Stimulated activated naive CD4-positive, alpha-beta T cell treated with Interleukin-2 at 50 U/mL for 16 hours (primary cell): ENCODE measurements at places on chromosomes 1 and 21.

DNA sequence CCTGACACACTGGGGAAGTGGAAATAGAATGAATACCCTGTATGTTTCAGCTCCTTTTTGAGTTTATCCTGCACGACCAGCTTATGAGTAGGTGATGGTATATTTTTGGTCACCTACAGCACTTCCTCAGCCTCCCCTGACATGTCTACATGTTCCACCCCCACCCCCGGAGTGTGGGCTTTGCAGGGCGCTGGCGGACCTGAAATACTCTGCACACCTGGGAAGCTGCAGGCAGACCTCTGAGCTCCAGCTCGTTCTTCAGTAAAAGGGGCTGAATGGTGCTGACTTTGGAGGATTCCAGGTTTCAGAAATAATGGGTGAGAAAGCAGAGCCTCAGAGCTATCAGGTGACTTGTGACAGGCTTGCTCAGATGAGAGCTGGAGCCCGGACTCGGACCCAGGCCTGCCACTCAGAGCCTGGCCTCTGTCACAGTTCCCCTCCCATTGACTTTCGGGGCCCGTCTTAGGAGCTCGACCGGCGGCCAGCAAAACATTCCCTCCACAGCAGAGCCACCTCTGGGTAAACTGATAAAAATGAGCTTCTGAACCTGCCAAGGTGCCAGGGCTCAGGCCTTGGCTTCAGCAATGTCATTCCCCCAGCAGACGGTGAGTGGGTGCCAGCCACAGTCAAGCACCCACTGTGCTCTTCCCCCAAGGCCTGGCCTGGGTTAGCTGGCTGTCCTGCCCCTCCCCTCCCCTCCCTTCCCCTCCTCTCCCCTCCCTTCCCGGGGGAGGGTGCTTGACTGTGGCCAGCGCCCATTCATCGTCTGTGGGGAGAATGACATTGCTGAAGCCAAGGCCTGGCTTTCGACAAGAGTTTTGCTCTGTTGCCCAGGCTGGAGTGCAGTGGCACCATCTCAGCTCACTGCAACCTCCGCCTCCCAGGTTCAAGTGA lies 30.1 kb downstream of the DOP1B start:
- DNase-seq: no peak

DNA sequence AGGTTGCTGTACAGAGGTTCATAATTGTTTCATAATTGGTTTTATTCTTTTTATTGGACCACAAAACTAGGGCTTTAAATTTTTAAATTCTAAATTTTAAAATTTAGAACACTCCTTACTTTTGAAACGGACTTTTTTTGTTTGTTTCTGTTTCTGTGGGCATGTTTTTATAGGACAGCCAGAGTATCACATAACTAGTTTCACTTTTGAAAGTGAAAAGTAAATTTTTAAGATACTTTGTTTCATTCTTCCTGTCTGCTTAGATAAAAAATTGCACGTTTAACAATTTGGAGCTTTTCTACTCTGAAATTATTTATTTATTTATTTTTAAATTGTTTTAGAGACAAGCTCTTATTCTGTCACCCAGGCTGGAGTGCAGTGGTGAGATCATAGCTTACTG lies 29.7 kb downstream of the MDM4 start:
- DNase-seq: no peak

DNA sequence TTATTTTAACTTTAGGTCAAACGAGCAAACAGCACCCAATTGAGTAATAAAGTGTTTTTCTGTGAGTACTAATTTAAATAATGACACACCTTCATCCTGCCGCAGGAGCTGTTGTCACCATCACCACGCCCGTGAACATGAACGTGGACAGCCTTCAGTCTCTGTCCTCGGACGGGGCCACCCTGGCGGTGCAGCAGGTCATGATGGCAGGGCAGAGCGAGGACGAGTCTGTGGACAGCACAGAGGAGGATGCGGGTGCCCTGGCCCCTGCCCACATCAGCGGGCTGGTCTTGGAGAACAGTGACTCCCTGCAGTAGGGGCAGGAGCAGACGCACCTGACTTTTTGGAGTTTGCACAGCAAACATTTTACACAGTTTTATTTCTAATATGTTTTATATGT lies 45.9 kb downstream of the CBS start:
- no peak for DNase-seq

GRCh38 chr1:34686531-34686930 lies 68.3 kb upstream of the GJB5 start:
- DNase-seq: no peak

- DNase-seq: no peak
Observed at GRCh38 chr1:155514582-155515187, 47.9 kb downstream of the ASH1L start.

DNA sequence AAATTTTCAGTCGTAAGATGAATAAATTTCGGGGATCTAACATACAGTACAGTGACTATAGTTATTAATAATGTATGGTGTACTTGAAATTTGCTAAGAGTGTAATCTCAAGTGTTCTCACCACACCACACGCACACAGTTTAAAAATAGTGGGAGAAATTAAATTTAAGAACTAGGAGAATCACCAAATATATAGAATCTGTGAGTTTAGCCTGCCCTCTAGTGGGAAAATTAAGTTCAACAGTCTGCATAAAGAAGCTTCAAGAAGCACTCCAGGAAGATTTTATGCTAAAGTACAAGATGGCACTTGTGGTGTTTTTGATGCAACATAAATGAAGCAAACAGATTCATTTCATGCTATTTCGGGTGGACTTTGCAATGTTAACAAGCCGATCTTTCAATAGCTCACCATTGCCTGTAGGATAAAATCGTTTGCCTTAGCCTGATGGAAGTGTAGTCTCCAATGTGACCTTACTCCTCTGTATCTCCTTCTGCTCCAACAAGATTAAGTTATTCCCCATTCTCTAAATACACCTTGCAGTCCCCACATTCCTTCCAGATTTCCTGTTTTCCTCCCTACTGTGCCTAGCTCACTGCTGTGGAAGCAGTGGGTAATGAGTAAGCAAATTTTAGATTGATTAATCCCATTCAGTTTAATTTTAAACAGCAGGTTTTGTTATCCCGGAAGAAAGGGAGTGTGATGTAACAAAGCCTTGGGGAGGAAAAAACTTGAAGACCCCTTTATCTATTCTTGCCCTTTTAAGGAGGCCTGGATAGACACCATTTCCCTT lies 8.7 kb upstream of the PIK3C2B start:
- DNase-seq: no peak

- DNase-seq: no peak
Observed at GRCh38 chr21:23127973-23128372, 2129.8 kb downstream of the NCAM2 start.

GRCh38 chr1:151972542-151973248 lies 21.0 kb downstream of the S100A10 start:
- DNase-seq: peak; percentile 24

DNA sequence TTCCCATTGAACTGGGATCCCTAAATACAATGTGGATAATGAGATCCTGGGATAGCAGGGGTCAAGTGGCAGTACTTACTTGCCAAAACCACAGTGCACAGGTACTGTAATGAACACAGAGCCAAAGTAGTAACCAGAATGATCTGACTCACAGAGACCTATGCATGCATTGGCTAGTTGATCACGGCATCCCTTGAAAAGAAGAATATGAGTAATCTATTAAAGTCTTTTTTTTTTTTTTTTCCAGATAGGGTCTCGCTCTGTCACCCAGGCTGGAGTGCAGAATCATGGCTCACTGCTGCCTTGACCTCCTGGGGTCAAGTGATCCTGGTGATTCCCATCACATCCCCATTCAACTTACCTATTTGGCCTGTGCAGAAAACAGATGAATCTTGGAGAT lies 29.4 kb upstream of the EIF4G3 start:
- DNase-seq: no peak

- no peak for DNase-seq
Observed at GRCh38 chr1:91374086-91374485, 30.6 kb downstream of the HFM1 start.

GRCh38 chr1:84089465-84089864 lies 54.6 kb upstream of the PRKACB start:
- no peak for DNase-seq

DNA sequence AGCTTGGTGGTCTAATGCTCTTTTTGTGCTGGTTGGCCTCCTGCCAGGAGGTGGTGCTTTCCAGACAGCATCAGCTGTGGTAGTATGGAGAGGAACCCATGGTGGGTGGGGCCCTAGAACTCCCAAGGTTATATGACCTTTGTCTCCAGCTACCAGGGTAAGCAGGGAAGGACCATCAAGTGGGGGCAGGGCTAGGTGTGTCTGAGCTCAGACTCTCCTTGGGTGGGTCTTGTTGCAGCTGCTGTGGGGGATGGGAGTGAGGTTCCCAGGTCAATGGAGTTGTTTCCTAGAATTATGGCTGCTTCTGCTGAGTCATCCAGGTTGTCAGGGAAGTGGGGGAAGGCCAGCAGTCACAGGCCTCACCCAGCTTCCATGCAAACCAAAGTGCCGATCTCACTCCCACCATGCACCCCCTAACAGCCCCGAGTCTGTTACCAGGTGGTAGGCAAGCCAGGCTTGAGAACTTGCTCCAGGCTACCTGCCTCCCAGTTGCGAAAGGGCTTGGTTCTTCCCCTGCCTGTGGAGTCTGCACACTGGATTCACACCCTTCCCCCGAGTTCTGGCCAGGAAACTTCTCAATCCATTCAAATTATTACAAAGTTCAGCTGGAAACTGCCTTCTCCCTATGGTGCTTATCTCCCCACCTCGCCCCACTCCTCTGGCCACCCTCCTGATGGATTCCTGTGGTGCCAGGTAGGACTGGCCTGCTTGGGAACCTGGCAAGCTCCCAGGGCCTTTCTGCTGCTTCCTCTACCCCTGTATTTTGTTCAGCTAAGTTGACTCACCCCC lies 37.8 kb downstream of the DRAM2 start:
- DNase-seq: no peak

GRCh38 chr1:21534674-21535378 lies 25.6 kb downstream of the ALPL start:
- no peak for DNase-seq

DNA sequence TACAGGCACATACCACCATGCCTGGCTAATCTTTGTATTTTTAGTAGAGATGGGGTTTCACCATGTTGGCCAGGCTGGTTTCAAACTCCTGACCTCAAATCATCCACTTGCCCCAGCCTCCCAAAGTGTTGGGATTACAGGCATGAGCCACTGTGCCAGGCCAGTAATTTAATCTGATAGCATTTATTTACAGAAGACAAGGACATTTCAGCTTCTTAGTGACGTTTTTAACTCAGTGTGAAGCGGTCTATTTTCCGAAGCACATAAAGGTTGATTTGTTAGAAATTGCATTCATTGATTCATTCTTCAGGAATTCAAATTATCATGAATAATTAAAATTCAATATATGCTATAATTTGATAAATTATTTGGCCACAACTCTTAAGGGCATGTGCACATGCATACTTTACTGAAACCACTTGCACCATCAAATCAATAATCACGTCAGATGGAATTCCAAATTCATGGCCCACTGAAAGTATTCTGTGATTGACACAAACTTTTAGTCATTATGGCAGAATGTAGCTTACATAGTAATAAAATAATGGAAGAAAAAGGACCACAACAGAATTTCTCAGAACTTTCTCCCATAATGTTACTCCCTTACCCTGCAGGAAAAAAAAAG lies 339.5 kb downstream of the VAV3 start:
- DNase-seq: no peak

DNA sequence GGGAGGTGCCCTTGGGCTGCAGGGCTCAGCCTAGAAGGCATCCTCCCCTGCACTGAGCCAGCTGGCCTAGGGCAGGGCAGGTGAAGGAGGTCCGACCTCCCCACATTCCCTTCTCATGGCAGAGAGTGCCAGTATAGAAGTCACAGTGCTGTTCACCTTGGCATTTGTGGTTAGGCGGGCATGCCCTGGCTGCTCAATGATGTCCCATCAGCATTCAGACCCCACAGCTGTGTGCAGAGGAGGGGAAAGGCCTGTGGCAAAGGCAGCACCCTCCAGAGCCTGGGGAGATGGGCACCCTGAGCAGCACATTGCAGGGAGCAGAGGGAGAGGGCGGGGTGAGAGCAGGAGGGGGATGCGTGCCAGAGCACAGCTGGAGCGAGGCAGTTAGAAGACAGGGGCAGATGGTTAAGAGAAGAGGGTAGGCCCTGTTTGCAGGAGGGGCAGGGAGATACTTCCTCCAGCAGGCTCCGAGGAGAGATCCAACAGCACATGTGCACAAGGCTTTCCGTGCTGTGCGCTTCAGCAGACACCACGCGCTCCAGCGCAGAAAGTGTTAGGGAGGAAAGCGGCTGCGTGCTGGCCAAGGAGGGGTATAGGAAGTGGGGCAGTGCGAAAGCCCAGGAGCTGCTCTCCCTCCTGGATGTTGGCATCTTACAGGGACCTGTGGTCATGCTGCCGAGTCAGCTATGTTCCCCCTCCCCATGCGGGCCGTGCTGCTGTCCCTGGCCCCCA lies 43.7 kb upstream of the COL6A1 start:
- no peak for DNase-seq

- no peak for DNase-seq
Observed at GRCh38 chr1:203638103-203638475, 11.5 kb downstream of the ATP2B4 start.

DNA sequence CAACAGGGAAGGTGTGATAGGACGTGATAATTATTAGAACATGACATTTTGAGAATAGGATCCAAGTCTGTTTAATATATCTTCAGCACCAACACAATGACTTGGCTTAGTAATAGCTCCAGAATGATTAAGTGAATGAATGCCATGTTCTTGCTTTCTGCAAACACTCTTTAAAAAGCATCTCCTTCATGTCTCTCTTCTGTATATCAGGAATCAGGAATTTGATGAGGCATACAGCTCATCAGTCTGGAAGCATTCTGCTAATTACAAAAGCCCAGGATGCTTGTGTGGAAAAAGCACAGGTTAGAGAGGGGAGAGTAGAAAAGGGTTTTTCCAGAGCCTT lies 113.0 kb upstream of the ZNF648 start:
- no peak for DNase-seq

GRCh38 chr1:14925336-14926136 lies 228.0 kb upstream of the TMEM51 start:
- no peak for DNase-seq

DNA sequence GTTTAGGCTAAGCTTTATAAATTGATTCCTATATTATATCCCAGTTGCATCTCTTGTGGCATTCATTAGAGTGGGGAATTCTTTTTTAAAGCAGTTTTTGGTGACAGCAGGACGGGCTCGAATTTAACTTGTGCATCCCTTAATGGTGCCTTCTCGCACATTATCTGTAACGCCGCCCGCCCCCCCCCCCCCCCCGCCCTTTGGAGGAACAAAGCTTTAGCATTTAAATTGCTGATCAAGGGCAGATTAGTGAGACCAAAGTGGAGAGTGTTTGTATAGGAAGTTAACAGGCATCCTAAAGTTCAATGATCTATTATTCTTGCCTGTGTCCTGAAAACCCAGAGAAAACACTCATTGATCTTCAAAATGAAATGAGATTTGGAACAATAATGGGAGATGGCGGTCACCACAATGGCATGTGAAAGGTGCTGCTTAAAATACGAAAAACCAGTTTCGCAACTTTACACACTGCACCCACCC lies 2.2 kb downstream of the LMO4 start:
- peak; percentile 25 for DNase-seq

DNA sequence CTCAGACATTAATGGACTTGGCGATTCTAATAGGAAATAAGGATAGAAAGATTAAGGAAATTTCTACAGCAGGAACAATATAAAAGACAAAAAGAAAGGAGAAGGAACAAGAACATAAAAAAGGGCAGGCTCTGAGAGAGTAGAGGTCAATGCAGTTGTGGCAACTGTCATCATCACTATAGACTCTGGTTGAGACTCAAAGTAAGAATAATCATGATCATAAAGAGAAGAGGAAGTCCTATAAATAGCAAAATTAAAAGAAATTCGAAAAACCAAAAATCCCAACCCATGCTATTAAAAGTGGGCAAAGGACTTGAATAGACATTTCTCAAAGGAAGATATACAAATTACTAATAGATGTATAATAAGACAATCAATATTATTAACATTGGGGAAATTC lies 14.4 kb upstream of the XCL1 start:
- DNase-seq: no peak
